NCI-H460 (cell line): ENCODE measurements at places on chromosomes 16 and 17. TPM values are rescaled to one million over a fixed set of nuclear protein-coding genes. Genes with fewer than 3 reads are reported as not detected.

CCL7 gene
- not detected in 2 replicates for total RNA-seq

TBC1D3G gene
- not detected in 2 replicates for total RNA-seq

ITGA3 gene
- total RNA-seq, result 19.5 and 23.3 TPM in 2 replicates

TNP2 gene
- not detected in 2 replicates for total RNA-seq

CTRB1 gene
- total RNA-seq, result not detected in 2 replicates

FA2H gene
- 0.45 and 0.98 TPM in 2 replicates for total RNA-seq

COPZ2 gene
- total RNA-seq, result 8.5 and 12.3 TPM in 2 replicates

CSH2 gene
- not detected in 2 replicates for total RNA-seq

TBC1D3 gene
- total RNA-seq, result not detected in 2 replicates

KCNJ2 gene
- total RNA-seq, result 2.5 and 4.3 TPM in 2 replicates

KAT8 gene
- total RNA-seq, result 33.2 and 45.2 TPM in 2 replicates

SAMD14 gene
- total RNA-seq, result not detected in 2 replicates

PERCC1 gene
- total RNA-seq, result not detected in 2 replicates

FGF11 gene
- total RNA-seq, result 1.2 TPM in 2 replicates

SYCE1L gene
- 0.45 and 1.4 TPM in 2 replicates for total RNA-seq

DNASE1L2 gene
- total RNA-seq, result 0.84 and 1.6 TPM in 2 replicates

KRTAP1-5 gene
- total RNA-seq, result not detected in 2 replicates

METRNL gene
- 23.7 and 28.5 TPM in 2 replicates for total RNA-seq
